ENCODE measurements at places on chromosomes 6 and 20.

GRCh38 chr6:158041370-158041769, 59.7 kb downstream of the SYNJ2 start:
- no peak for DNase-seq

DNA sequence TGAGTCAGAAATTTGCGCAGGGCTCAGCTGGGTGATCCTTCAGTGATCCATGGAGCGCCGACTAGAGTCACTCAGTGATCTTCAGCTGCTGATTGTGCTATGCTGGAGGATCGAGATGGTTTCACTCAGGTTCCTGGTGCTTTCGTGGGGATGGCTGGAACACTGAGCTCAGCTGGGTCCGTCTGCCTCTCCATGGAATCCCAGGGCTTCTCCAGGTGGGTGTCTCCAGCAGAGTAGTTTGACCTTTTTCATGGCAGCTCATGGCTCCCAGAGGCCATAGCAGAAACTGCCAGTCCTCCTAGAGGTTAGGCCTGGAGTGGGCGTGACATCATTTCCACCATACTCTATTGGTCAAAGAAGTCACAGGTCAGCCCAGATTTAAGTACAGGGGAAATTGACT, 88.8 kb upstream of the SIRPA start:
- DNase-seq: no peak

- DNase-seq: no peak
These were observed 254.3 kb downstream of the THBS2 start for GRCh38 chr6:168999392-168999791.

- DNase-seq: no peak
These were observed 39.6 kb upstream of the PRELID3B start for GRCh38 chr20:59082077-59082740.

DNA sequence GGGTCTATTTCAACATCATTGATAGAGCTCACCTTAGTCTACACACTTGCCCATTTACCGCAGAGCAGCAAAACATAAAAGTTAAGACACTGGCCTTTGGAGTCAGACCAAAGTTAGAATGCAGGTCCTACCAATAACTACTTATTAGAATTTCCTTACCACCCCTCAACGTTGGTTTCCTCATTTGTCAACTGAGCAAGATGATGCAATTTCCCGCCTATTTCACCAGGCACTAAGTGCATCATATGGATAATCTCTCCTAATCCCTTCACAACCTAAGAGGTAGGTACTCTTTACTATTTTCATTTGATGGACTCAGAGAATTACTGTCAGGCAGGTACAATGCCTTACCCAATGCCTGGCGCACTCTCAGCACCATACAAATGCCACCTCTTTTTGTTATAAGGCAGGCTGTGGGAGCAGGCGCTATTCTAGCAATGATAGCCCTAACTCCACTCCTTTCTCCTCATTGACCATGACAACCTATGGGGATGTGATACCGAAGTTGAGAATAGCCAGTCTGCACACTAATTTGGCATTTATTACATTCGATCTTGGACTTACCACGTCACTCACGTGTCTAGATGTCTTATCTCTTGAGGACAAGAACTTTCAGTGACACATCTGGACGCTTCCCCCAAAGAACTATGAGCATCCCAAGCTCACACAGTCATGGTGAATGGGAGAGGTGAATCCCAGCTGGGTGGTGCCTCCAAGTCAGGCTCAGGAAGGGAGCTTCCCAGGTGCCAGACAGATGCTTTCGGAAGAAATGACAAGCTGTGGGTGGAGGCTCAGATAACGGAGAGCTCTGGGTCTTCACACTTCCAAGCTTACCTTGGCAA, 128.1 kb upstream of the STMND1 start:
- no peak for DNase-seq

DNA sequence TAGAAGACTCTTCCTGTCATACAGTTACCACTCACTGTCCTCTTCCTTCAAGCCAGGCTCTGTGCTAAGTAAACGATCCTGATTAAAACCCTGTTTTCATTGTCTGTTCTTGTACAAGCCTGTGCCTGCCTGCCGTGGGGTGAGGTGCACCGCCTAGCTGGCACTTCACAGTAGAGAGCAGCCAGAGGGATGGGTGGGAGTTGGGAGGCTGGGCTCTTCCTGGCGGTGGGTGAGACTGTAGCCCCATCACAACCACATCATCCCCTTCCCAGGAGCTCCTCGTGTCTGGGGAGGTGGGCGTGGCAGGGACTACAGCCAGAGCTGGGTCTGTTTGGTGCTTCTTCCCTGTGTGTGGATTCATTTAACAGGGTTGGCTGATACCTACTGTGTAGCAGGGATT, 382.0 kb downstream of the TAF4 start:
- no peak for DNase-seq

DNA sequence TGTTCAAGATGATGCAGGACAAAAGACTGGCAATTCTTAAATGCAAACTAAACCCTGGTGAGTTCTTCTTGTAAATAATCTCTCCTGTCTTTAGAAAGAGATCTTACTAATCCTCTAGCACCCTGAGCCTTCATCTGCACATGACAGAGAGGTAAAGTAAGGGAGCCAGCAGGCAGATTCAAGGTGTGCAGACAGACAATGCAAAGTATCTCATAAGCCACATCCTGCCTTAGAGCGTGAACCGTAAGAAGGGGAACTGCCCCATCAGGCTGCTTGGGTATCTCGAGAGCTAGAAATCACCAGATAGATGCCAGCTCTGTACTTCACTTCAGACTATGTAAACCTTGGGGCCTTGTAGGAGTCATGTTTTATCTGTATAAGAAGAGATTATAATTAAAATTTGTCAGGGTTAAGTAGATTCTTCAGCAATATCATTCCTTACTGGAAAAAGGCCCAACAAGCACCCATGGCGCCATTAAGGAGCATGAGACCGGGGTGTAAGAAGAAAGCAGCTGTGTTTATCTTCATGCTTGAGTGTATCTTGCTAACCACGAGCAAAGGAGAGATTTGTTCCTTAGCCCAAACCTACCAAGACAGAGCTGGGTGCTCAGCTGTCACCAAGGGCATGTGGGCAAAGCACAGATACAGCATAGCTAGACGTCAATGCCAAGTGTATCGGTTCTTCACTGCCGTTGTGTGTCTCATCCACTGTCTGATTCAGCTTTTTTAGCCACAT, 24.4 kb downstream of the CNR1 start:
- DNase-seq: no peak

DNA sequence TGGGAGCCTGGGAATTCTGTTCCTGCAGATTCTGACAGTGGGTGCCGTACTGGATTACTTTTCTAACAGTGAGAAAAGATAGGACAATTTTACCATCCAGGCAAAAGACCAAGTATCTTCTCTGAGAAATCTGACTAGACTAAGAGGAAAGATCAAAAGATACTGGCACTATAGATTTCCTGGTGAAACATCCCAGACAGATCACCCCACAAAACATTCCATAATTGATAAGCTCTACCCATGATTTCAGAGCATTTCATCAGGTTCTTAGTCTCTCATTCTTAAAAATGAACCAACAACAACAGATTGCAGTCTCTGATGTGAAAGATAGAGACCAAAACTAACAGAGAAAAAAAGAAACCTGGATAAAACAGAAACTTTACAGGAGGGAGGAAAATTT, 13.6 kb upstream of the UBR2 start:
- DNase-seq: no peak

DNA sequence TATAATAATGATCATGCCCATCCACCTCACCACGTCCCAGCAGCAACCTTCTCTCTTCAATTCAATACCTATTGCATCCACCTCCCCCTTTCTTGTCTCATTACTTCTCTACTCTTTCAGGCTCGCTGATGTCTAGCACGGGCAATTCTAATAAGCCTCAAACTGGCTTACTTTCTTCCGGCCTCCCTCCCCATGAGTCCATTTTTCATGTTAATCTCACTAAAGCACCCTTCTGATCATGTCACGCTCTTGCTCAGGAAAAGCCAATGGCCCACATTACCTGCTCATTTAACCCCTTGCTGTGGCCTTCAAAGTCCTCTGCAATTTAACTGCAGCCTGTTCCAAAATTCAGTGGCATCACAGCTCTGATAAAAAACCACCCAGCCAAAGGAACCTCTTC, 105.1 kb downstream of the UTRN start:
- DNase-seq: no peak

GRCh38 chr6:158999154-158999665, 792 bp downstream of the RSPH3 start:
- DNase-seq: no peak

- no peak for DNase-seq
These were observed 51.0 kb upstream of the IL20RA start for GRCh38 chr6:137095651-137096238.

- no peak for DNase-seq
These were observed 43.9 kb downstream of the BCAS1 start for GRCh38 chr20:54026295-54027064.

DNA sequence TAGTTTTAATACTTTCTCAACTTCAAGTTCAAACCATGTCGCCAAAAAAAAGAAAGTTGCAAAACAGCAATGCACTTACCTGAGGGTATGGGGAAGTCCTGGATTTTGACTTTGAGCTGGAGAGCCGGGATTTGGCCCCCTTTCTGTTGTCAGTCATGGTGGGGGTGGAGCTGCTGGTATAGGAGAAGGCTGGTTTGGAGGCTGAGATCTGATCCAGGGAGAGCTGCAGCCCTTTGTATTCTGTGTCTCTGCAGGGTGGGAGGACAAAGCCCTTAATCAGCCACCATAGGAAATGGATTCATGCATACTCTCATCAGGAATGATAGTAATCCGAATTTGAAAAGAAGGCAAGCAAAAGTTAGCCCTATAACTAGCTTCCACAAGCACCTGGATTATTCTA, 44.0 kb downstream of the SIM1 start:
- DNase-seq: no peak

DNA sequence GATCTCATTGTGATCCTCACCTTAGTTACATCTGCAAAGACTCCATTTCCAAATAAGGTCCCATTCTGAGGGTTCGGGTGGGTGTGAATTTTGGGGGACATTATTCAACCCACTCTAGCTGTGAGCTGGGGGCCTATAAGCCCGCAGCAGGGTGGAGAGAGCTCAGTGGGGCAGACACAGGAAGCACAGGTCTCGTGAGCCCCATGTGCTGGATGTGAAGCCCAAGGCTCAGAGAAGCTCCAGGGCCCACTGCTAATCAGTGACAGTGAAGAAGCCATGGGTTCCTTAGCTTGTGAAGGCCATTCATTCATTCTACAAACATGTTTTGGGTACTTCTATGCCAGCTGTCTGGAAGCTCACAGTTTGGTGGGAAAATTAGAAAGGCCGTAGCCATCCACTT, 47.5 kb downstream of the CHMP4B start:
- DNase-seq: no peak

GRCh38 chr6:136226027-136226673, 24.0 kb downstream of the MTFR2 start:
- peak; percentile 26 for DNase-seq

DNA sequence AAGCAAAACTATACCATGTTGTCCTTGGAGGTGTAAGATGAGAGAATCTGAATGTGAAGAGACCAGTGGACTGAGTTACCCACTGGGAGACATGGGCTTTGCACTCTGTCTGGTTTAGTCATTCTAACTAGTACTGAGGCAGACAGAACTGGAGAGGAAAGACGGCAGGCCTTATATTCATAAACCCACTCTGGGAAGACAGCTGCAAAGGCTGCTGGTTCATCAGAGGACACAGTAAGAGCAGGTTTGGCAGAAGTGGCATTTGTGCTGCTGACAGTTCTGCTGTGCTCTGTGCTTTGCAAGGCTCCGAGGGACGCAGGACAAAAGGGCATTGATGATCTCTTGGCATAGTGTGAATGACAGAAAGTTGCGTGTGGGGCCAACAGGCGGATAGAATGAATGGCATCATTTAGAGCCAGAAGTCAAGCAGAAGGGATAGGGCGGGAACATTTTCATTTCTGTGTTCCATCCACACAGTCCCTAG, 142.3 kb upstream of the TENT5A start:
- DNase-seq: no peak

GRCh38 chr6:134173936-134174671, 121.7 kb upstream of the SLC2A12 start:
- DNase-seq: peak; percentile 77

DNA sequence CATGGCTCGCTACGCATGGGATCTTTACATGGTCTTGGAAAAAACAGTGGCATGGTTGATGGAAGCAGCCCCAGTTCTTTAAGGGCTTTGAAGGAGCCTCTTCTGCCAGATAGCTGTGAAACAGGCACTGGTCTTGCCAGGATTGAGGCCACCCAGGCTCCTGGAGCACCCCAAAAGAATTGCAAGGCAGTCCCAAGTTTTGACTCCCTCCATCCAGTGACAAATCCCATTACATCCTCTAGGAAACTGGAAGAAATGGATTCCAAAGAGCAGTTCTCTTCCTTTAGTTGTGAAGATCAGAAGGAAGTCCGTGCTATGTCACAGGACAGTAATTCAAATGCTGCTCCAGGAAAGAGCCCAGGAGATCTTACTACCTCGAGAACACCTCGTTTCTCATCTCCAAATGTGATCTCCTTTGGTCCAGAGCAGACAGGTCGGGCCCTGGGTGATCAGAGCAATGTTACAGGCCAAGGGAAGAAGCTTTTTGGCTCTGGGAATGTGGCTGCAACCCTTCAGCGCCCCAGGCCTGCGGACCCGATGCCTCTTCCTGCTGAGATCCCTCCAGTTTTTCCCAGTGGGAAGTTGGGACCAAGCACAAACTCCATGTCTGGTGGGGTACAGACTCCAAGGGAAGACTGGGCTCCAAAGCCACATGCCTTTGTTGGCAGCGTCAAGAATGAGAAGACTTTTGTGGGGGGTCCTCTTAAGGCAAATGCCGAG, 78.2 kb downstream of the ASXL1 start:
- no peak for DNase-seq

DNA sequence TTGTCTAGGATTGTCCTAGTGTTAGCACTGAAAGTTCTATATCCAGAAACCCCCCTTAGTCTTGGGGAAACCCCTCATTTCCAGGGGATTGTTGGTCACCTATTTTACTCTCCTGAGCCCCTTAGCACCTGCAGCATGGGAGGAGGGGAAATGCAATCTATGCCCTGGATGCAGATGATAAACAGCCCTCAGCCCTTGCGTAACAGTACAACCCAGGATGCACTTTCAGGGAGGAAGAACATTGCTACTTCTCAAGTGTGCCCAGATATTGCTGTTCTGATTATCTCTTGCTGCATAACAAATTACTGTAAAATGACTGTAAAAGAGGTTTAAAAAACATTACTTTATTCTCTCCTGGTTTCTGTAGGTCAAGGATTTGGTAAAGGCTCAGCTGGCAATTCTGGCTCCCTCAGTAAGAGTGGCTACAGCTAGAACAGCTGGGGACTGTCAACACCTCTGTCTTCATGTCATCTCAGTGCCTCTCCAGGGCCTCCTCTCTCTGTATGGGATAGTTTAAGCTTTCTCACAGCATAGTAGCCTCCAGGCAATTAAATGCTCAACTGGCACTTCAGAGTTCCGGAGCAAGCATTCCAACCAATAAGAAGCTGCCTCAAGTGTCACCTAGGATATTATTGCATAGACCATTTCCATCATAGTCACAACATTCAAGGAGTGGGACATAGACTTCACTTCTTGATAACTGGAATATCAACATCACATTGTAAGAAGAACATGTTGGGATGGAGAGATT, 117.8 kb upstream of the FOXO3 start:
- no peak for DNase-seq

DNA sequence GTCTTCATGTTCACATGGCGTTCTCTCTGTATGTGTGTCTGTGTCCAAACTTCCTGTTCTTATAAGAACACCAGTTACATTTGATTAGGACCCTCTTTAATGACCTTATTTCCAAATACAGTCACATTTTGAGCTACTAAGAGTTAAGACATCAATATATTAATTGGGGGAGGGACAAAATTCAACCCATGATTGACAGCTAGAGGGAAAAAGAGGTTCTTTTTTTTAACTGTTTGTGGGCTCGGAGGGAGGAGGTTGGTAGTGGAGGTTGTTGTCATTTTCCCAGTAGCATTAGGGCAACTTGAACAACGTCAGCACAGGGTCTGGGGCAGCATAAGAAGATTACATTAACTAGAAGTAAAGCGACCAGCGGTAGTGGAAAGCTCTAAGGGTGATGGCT, 2.3 kb upstream of the GMDS start:
- DNase-seq: no peak

All from stimulated activated CD8-positive, alpha-beta memory T cell treated with anti-CD3 and anti-CD28 coated beads, Interleukin-15, amount 100 ng/mL, for 24 hours (primary cell).